ENCODE measurements at places on chromosomes 2 and 18.

DNA sequence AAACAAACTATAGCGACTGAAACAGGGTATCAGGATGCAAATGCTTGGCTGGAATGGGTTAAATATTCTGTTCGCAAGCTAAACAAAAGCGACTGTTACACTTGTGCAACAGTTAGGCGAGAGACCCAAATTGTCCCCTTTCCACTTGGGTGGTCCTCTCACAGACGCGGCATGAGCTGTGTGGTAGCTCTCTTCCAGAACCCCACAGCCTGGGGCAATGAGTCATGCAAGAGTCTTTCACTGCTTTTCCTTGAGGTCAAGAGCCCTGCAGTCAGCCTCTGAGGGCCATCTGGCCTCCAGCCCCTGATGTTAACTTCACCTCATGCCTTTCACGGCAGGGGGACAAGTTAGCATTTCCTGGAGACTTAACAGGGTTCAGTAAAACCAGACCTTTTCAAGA lies 25.7 kb downstream of the SULT1C4 start:
- DNase-seq = no peak

DNA sequence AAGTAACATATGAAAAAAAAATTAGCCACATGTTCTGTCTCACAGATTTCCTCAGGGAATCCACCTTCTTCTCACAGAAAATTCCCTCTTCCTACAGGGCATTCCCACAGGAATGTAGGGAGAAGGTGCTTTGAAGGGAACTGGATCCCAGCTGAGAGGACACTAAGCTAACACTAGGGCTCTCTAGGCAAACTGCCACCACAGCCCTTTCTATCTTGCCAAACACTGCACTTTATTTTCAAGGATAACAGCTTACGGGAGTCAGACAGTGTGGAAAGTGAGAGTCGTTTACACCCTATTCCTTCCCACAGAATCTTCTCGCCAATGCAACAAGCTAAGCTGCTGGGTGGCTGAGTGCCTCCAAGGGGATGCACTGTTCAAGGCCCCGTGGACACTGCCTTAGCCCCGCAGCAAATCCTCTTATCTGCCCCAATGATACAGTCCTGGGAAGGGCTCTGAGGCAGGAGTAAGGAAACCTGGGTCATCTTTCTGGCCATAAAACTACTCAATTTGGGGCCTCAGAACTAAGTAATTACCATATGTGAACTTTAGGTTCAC lies 76.9 kb downstream of the CCDC93 start:
- no peak for DNase-seq

DNA sequence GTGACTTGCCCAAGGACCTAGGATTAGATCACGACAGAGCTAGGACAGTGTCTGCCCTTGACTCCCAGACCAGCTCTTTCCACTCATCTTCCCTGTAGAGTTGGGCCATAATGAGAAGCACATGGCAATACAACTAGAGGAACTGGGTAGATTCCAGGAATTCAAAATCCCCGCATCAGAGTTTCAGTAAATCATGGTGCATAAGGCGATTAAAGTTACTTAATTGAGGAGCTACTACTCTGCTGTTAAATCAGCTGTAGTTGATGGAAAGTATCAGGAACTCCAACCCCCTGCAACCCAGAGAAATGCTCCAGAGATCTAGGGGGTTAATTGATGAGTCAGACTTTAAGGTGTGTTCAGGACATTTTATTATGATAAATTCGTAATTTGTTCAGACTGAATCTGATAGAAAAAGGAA lies 5.7 kb downstream of the ANTXR1 start:
- DNase-seq = no peak

GRCh38 chr18:36120297-36120696 lies 8.8 kb downstream of the SLC39A6 start:
- DNase-seq = no peak

DNA sequence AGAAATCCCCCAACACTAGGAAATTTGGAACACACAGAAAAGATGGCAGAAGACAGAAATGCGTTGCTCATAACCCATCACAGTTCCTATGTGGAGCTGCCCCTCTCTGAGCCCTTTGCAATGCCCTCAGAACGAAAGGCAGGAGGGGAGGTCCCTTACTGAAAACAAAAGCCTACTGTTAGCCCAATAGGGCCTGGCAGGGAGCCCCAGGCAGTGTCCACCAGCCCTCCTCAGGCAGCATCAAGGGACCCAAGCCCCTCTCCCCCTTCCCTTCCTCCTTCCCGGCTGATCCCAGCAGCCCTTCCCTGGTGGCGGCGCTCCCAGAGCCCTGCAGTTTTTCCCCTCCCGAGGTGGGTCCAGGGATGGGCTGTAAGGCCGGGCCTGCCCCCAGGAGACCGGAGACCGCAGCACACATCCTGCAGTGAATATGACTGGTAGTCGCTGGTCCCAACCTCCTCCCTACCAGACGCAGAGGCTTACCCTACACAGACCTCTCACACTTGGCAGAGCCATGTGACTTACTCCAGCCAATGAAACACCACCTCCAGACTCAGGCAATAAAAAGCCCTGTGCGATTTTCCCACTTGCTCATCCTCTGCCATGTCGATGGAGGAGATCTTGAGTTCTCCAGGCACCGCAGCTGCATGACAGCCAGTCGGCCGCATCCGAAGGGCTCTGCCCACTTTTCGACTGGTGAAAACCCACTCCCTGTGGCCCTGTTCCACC lies 19.4 kb upstream of the DUSP2 start:
- DNase-seq = peak; percentile 65

DNA sequence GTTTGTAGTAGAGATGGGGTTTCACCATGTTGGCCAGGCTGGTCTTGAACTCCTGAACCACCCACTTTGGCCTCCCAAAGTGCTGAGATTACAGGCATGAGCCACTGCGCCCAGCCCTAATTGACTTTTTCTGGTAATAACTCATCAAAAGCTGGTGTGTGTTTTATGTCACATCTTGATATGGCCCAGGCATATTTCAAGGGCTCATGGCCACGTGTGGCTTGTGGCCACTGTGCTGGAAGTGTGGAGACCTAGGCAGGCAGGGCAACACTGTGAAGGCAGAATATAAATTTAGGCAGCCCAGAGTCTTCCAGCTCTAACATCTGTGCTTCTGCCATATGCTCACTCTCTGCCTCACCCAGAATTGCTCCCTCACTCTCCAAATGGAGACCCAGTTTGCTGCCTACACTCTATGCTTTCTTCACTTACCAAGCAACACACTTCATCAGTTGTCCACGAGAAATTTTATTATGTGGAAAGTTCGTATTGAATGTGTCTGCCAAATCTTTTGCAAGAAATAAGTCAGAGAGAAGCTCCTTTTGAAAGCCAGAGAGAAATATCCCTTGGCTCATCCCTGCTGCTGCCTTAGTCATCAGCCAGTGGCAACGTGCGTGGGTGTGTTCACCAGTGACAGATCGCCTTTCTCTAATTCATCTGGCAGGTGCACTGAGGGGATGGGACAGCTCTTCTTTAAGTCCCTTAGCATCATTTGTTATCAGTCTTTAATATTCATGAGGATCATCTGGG lies 129.4 kb upstream of the CXCR4 start:
- no peak for DNase-seq

- no peak for DNase-seq
These were observed 48.9 kb downstream of the LAMA3 start for GRCh38 chr18:23738151-23738550.

DNA sequence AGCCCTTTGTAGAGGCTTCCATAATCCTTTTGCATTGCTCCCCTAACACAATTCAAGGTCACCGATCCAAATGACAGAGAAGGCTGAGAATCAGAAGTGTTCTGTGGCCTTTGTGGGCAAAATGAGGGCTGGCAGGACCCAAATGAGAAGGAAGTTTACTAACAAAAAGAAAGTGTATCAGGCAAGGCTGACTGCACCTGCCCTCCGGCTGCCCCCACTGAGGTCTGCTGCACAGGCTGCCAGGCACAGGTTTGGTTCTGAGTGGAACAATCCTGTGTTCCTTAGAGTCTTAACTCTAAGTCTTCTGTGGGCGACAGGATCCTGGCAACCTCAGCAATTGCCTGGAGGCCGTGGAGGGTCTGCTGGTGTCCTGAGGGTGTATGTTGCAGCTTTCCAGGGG lies 568.5 kb downstream of the CMPK2 start:
- no peak for DNase-seq

DNA sequence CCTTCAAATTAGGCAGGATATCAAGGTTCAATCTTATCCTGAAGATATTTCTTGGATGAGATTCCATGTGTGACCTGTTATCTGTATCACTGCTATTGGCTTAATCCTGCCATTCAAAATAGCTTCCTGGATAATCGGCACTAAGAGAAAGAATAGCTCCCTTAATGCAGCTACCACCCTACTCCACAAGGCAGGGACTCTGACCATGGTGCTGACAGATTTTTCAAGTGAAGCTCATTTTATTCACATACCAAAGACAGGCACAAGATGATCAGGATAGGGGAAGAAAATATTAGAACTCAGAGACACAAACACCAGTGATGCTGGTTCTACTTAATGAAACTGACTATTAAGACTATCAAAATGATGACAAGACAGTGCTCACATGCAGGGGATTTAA lies 74.9 kb downstream of the ORC4 start:
- no peak for DNase-seq

DNA sequence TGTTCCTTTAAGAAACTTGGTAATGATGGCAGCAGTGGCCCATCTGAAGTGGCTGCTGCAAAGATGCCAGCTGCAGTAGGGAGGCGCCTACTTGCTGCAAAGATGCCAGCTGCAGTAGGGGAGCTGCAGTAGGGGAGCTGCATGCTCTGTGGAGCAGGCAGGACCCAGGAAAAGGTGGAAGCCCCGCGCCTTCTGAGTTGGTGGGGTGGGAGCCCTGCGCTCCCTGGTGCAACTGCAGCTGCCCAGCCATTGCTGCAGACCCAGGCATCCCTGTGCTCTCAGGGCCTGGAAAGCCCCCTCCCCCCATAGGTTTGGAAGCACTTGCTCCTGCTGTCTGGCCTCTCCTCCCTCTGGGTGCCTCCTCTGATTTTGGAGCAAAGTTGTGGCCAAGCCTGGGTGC lies 155.3 kb downstream of the DPP4 start:
- DNase-seq = no peak

DNA sequence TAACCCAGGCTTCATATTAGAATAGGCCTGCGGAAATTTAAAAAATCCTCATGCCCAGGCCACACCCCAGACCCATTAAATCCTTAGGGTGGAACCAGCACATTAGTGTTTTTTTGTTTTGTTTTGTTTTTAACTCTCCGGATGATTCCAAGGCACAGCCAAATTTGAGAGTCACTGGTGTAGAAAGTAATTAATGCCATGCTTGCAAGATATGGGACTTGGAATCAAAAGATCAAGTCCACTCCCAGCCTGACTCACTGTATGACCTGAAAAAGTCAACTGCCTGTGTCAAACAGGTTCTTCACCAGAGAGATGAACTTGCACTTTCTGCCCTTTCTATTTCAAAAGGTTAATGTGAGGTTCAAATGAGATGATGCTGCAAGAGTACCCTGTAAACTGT lies 310.3 kb upstream of the LYPD1 start:
- DNase-seq = no peak

GRCh38 chr2:166440313-166440712 lies 53.7 kb downstream of the SCN7A start:
- no peak for DNase-seq

GRCh38 chr18:21146016-21146415 lies 34.4 kb upstream of the ROCK1 start:
- DNase-seq = no peak

DNA sequence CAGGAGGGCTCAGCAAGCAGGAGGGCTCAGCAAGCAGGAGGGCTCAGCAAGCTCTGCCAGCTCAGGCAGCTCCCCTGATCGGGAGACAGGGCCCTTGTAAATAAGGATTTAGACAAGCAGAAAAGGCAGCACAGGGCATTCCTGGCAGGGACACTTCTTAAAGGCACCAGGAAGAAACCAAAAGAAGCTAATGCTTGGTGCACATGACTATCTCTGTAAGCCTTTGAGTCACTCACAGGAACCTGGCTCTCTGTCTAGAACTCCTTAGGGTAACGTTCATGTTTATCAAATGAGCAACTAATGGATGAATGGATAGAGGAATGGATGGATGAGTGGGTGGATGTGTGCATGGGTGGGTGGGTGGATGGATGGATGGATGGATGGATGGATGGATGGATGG lies 28.4 kb downstream of the TMEM37 start:
- no peak for DNase-seq

- no peak for DNase-seq
These were observed 11.8 kb upstream of the GPR17 start for GRCh38 chr2:127634066-127634617.

GRCh38 chr2:60875520-60875919 lies 5.9 kb upstream of the REL start:
- no peak for DNase-seq

GRCh38 chr2:8628179-8628865 lies 53.5 kb upstream of the ID2 start:
- DNase-seq = no peak

DNA sequence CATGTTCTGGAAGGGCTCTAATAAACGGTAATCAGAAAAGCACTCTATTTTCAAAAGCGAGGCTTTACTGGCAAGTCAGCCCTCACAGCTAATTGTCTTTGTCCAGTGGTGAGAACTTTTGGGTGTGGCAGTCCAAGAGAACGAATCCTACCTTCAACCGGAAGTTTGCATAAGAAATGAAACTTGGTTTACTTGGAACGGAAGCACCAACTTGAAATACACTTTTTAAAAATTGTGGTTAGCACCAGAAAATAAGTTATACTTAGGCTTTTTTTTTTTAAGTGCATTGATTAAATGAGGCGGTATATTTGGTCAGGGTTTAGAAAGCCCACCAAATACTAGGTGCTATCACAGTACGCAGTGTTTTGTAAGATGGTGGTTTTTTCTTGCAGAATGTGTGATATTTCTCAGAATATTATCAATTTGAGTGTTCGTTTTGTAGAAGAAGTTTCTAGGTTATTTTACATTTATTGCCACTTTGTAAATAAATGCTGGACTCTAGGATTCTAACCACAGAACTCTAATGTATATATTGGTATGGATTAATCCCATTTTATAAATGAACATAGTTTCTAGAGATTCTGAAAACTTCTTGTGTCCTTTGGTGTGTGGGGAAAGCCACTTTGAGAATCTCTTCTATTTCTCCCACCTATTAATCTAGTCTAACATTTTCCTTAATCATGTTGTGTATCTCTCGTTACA lies 1.2 kb downstream of the MYL12A start:
- no peak for DNase-seq

DNA sequence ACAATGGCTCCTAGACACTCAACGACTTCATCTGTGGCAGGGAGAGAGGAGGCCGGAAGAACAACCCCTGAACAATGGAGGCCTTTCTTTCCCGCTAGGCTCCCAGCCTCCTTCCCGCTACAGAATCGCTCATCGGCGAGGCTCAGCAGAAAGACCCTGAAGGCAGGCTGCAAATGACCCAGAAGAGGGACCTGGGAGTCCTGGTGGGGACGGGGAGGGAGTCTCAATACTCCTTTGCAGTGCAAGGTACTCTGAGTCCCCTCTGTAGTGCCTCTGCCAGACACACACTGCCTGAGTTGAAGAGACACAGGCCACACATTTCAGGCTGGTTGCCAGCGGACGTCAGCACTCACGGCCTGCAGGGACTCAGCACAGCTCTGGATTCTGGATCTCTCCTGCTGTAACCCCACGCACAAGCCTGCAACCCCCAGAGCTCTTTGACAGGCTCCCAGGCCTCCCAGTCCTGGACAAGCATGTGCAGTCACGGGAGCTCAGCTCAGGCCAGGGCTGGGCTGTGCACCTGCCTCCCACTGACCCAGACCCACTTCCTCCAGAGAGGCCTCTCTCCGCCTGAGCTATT lies 6.1 kb downstream of the GPR17 start:
- no peak for DNase-seq

- DNase-seq = no peak
These were observed 121.3 kb downstream of the BCL2 start for GRCh38 chr18:63198098-63198760.

GRCh38 chr2:216379977-216380376 lies 7.7 kb upstream of the MARCHF4 start:
- DNase-seq = no peak

- DNase-seq = no peak
These were observed 27.0 kb upstream of the NFATC1 start for GRCh38 chr18:79368681-79369080.
